Activated T-cell treated with anti-CD3 and anti-CD28 coated beads for 48 hours (primary cell): ENCODE measurements at places on chromosomes 6 and 20.

DNA sequence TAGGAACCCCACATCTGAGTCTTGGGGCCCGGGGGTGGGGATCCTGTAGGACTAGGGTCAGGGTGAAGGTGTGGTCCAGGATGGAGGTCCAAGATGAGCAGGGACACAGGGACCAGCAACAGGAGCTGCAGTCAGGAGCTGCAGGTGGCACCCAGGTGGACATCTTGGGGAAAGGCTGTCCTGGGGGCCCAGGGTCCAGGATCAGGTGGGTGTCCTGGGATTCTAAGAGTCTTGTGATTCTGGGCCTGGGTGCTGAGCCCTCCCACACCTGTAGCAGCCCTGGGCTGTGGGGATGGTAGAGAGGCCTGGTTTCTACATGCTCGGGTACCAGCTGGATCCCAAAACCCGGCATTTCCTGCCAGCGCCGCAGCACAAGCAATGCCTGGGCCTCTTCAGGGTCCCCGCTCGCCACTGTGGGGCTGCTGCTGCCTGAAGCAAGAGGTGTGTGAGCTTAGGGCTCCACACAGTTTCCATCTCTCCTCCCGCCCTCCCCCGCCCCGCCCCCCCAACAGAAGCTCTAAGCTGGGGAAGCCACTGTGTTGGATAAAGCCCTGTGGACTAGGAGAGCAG, 20.7 kb downstream of the ERGIC3 start:
- no peak for DNase-seq

DNA sequence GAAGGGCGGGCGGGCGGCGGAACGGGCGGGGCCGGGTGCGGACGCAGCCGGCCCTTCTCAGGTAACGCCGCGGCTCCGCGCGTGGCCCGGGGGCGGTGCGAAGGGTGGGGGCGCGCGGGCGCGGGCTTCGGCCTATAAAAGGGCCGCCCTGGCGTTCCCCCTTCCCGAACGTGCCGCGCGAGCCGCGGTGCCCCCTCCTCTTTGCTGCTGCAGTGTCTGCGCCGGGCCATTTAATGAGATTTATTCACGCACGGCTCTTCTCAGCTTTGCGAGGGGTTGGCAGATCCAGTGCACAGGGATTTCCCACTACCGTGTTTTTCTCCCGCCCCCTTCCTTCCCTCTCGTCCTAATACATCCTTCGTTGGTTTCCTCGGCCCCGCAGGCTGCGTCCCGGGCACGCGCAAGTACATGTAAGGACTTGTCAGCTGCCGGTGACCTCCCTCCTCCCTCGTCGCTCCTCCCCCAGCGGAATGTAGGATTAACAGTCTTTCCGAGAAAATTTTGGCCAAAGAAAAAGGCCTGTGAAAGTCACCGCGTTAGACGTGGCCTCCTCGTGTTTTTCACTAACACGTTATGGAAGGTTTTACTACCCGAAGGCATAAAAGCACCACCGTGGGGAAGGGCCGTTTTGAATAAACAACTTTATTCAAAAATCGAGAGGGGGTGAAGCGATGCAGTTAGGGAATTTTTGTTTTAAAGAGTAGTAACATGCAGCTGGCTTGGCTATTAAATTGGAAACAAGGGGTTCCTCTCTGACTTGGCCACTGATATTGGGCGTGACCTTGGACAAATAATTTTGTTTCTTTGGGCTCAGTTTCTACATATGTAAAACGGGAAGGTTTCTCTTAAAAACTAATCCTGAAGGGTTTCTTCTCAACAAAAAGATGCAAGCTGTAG, 966 bp upstream of the REV3L start:
- DNase-seq: peak; percentile 89

DNA sequence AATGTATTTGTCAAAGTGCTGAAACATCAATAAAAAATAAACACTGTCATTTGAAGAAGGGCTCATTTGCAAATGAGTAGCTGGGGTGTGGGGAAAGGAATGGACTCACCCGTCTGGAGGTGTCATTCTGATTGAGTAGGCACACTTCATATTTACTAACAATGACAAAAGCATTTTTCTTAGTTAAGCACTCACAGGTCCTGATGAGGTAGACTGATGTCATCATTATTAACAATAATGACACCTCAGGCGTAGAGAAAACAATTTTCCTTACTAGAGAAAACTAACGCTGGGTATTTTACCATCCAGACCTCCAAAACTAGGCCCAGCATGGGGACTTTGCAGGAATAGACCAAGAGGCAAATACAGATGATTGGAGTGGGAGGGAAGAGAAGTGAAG, 76.0 kb downstream of the UNC5CL start:
- no peak for DNase-seq

DNA sequence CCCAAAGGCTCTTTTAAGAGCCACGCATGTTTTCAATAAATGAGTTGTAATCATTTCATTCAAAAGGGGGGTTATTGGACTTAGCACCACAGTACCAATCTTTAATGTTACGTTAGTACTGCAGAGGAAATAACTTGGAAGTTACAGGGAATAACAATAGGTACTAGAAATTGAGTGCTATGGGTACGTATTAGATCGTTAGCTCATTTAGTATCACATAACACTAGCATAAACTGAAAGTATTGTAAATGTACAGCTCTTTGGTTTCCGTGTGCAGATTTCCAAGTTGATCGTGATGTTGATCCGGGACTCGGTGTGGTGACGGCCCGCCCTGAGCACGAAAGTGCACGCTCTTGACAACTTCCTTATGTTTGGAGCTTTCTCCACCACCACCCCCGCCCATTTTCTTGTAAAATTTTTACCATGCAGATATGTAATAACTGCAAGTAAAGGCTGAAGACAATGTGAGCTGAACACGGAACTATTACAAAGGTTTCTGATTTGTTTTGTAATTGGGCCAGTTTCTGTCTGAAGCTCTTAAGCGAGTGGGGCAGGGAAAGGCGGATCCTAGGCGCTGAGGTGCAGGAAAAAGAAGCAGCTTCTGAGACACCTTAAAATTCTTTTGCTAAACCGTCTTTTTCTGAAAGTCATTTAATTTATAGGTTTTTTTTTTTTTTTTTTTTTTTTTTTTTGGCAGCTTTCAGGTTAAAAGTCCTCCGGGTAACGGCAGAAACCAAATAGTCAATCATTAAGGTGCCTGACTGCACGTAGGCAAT, 71.5 kb downstream of the HFE start:
- peak; percentile 38 for DNase-seq
